Activated CD4-positive, alpha-beta T cell treated with anti-CD3 and anti-CD28 coated beads, Interleukin-2, amount 50 U/mL, for 24 hours (primary cell): ENCODE measurements at places on chromosomes 5 and 9.

DNA sequence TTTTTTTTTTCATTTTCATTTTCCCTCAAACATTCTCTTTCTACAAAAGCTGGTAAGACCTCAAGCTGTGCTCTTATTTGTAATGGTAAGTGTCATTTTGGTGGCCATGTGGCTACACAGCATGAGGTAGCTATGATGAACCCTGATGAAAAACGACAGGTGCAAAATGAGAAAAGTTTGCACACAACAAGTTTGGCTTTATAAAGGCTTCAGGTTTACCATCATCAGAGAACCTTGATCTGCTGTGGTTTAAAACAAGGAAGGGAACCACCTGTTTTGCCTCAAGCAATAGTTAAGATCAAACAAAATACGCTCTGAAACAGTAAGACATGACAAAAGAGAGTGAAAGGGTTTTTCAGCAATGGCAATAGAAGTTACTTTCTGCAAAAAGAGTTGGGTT is 1124.6 kb upstream of the ACO1 start:
- DNase-seq: no peak

DNA sequence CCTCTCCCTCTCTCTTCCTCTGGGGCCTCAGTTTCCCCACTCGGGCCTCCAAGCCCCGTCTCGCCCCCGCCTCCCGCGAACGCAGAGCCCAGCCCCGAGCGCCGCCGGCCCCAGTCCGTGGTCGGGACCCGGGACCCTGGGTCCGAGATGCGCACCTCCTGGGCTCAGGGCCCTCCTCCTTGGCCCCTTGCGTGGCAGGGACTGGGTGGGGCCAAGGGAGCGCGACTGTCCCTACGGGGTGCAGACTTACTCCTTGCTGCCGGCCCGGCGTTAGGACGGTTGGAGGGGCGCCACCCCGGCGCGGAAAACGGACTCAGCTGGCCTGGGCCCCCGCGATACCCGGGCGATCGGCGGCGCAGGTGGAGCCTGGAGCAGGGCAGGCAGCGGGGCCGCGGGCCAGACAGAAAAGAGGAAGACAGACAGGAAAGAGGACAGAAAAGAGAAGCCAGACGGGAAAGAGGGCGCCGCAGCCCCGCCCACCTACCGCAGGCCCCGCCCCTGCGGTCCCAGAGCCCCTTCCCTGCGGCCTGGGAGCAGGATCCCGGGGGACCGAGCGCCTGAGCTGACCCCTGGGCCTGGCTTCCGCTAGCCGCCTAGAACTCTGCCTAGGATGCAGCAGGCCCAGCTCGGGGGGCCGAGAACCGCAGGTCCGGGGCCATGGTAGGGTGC is at the start of gene GBGT1:
TSS of gene GBGT1 (minus strand) at position 411 of the 669 bp plus-strand sequence. CDS start 1,502 bp downstream, outside the sequence.
- no peak for DNase-seq

- peak; percentile 35 for DNase-seq
These were observed 313.2 kb downstream of the SLIT3 start for GRCh38 chr5:168987543-168988300.

GRCh38 chr5:68922172-68922987 is 171.4 kb upstream of the SLC30A5 start:
- no peak for DNase-seq

DNA sequence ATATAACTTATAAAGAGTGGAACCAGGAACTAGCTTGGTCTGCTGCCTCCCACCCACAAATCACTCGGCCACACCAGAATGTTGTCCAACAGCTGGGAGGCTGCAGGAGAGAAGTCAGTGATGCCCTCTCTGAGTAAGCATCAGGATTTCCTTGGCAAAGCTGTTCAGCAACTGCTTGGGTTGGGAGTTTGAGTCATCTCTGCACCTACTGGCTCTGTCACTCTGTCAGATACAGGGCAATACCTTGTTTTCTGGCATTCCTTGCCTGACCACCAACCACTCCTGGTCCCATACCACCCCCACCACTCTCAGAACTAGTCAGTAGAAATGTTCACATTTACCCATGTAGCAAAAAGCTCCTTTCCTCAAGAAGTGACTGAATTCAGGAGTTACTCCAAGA is 36.8 kb upstream of the GCNT4 start:
- DNase-seq: no peak

DNA sequence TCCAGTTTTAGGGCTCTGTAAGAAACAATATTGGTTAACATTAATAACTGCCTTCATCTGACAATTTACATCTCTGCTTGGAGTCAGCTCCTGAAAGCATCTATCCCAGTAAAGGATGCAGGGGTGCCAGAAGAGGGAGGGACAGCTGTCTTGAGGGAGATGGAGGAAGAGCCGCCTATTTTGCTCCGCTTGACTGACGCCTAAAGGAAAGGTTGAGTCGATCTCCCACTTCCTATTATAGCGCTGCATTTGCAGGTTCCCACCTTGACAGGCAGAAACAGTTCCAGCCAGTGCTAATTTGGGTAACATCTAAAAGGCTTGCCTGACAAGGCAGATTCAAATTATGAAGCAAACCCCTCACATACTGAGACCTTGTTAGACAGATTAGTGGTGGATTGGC is 374.6 kb downstream of the SPATA31D1 start:
- no peak for DNase-seq

DNA sequence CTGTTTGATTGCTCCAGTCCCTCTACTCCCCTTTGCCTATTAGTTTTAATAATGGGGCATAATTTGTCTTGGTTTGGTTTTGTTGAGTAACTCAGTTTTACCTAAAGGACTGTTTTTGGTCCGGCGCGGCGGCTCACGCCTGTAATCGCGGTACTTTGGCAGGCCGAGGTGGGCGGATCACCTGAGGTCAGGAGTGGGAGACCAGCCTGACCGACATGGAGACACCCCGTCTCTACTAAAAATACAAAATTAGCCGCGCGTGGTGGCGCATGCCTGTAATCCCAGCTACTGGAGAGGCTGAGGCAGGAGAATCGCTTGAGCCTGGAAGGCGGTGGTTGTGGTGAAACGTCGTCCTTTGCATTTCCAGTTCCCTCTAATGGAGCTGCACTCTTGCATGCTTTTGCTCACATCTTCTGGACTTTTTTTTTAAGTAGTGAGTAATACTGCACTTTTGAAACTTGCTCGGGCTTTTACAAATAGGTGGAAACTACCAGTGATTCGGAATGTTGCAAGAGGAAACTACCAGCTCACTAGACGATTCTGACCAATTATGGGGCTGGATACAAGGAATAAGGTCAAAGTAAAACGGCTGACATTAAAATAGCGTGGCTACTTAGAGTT is 721 bp upstream of the MAML1 start:
- DNase-seq: peak; percentile 7

GRCh38 chr5:119083679-119084078 is 12.8 kb downstream of the DMXL1 start:
- DNase-seq: no peak

- DNase-seq: no peak
These were observed 92.3 kb downstream of the PTCD2 start for GRCh38 chr5:72412283-72413055.

- DNase-seq: no peak
These were observed 38.1 kb upstream of the TUSC1 start for GRCh38 chr9:25716220-25716872.

DNA sequence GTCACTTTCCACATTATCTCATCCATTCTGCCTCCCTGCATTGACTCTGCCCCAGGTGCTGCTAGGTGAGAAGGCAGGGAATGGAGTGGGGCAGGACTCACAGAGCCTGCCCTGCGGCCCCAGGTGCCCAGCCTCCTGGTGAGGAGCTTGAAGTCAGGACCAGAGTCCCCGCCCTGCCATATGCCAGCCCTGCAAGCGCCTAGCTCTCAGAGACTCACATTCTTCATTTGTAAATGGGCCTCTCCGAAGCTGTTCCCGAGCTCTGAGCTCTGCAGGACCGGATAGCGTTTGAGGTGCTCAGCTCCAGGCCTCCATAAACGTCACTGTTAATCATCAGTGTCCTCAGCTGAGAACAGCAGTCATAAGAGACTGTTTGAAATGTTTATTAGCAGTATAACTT is 75.1 kb upstream of the STXBP1 start:
- no peak for DNase-seq

DNA sequence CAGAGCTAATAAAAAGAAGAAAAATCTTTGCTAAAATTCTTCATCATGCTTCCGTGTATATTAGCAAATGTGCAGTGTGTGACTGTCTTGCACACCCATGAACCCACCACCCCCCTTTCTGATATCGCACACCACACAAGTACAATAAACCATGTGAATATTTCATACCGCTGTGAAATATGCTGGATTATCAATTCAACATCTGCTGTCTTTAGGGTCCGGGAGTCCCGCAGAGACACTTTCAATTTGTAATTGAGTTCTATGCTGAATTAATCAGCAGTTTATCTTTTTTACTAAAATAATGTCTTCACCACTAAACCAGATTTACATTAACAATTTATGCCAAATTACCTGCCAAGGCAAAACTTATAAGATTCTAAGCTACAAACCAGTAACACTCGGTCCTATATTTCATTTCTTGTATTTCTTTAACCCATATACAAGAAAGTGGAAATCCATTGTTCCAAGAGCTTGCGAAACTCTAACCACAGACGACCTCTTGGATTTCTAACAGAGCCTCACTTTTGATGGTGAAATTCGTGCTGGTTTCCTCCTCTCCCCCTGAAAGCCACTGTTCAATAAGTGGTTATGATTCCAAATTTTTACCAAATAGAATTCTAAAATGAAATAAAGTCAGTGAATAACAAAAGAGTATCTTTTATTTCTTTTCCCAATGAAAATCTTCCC is 44.2 kb downstream of the PSMB7 start:
- DNase-seq: no peak

DNA sequence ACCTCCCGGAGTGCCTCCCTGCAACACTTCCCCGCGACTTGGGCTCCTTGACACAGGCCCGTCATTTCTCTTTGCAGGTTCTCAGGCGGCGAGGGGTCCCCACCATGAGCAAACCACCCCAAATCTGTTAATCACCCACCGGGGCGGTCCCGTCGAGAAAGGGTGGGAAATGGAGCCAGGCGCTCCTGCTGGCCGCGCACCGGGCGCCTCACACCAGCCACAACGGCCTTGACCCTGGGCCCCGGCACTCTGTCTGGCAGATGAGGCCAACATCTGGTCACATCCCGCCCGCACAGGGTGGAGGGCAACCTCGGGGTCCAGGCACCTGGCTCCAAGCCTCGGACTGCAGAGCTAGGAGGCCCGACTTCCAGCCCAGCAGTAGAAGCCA is 776 bp upstream of the TERT start:
- DNase-seq: no peak

- no peak for DNase-seq
These were observed 9.1 kb upstream of the DAB2 start for GRCh38 chr5:39433848-39434247.

DNA sequence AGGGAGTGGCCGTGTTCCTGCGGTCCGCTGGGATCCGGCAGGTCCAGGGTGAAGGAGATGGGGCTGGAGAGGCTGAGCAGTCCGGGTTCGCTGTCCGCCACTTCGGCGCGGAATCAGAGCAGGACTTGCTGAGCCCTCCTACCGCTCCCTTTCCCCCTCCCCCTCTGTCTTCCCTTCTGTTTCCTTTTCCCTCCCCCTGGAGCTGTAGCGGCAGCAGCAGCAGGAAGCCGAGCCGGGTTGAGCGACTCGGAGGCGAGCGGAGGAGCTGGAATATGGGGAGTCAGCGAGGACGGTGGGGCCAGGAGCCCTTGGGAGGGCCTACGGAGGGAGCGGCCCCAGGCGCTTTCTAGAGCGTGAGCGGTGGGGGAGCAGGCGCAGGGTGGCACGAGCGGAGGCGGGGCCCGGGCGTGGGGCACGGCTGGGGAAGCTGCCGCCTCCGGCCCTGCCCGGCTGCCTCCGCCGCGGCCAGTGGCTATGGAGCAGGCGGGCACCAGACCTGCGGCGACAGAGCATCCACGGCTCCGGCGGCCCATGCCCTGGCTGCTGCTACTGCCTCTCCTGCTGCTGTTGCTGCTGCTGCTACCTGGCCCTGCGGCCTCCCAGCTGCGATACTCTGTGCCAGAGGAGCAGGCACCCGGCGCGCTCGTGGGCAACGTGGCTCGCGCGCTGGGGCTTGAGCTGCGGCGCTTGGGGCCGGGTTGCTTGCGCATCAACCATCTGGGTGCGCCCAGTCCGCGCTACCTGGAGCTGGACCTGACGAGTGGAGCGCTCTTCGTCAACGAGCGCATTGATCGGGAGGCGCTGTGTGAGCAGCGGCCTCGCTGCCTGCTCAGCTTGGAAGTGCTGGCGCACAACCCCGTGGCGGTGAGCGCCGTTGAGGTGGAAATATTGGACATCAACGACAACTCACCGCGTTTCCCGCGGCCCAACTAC is at the start of gene PCDHAC2:
TSS of gene PCDHAC2 (plus strand) at position 184 of the 933 bp plus-strand sequence. CDS start at position 475, 291 bp downstream.
- DNase-seq: no peak

DNA sequence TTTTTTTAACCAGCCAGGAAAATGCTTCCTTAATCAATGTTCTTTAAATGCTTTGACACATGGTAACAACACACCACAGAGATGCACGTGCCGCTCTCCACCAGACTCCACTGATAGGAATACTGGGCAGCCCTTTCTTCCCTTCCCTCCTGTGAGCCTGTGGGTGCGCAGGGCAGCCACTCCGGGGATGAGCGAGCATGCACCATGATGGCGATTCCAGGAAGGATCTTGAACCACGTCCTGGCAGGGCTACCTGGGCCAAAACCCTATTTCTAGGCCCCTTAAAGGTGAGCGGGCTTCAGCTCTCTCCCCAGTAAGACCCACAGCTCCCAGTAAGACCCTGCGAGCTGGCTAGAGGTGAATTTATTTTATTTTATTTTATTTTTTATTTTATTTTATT is 128.2 kb downstream of the MVB12B start:
- no peak for DNase-seq

GRCh38 chr9:136007934-136008692 is 46.9 kb upstream of the UBAC1 start:
- DNase-seq: no peak

DNA sequence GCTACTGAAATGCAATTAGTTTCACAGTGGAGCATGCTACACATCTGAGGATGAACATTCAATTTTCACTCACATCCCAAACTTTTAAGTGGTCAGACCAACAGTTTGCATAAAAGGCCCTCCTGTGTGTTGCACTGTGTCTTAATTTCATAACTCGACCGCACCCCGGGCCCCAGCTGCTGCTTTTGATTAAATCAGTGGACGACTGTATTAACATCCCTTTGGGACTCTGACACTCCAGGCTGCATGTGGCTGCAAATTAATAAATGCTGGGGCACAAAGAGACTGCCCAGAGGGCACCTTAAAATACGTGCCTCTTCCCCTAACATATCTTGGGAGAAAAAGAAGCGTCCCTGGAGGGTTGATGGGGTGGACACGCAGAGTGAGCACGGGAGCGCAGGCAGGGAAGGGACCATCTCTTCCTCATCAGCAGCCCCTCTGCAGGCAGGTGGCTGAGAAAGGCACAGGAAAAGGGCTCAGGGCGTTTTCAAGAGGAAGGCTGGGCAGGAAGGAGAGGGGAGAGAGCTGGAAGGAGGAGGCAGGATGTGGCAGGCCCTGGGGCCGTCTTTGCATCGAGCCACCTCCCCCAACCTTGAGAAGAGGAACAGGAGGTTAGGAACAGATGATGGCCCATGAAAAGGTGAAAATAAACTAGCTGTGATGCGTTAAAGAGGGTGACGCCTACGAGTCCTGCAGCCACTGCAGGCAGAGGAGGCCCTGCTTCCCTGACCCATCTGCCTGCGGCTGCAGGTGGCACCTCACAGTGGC is 18.6 kb downstream of the MED10 start:
- no peak for DNase-seq
